ENCODE measurements at places on chromosomes 13 and 19. TPM values are rescaled to one million over a fixed set of nuclear protein-coding genes. Genes with fewer than 3 reads are reported as not detected.

DNA sequence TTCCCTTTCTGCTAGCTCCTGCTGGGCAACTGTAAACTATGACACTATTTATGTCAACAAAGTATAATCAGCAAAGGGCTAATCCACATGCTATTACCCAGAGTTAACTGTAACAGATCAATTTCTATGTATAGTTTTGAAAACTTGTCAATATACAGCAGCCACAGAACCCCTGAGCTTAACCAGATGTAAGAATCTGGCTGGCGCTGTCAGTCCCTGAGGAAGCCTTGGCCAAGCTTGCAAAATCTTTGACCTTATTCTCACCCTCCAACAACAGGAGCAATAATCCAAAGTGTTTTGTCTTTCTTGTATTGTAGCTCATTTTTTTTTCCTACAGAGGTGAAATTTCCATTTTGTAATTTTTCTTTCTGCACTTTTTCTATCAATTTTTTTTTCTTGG, 1230.1 kb upstream of the SLC10A2 start:
- DNase-seq, result no peak

- no peak for DNase-seq
These were observed 4.7 kb upstream of the GSK3A start for GRCh38 chr19:42246922-42247639.

DNA sequence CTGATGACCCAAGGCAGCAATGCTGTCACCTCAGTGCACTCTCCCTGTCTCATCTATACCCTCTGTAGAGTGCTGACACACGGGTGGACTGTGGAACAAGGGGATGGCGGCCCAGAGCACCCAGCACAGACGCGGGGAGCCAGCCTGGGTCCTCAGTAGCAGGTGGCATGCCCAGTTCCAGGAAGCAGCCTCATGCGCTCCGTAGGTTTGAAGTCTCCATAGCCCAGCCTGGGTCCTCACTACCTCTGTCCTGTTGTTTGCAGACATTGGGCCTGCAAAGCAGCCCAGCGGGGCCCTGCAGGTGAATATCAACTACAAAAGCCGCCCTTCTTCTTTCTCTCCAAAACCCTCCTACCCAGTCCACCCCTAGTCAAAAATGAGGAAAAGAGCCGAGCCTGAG, 5.0 kb upstream of the SLC7A9 start:
- no peak for DNase-seq

GRCh38 chr13:114046431-114046975, 72.6 kb upstream of the C13orf46 start:
- DNase-seq, result no peak

Gene MAP4K1
- polyA plus RNA-seq, result 4.0 TPM

DNA sequence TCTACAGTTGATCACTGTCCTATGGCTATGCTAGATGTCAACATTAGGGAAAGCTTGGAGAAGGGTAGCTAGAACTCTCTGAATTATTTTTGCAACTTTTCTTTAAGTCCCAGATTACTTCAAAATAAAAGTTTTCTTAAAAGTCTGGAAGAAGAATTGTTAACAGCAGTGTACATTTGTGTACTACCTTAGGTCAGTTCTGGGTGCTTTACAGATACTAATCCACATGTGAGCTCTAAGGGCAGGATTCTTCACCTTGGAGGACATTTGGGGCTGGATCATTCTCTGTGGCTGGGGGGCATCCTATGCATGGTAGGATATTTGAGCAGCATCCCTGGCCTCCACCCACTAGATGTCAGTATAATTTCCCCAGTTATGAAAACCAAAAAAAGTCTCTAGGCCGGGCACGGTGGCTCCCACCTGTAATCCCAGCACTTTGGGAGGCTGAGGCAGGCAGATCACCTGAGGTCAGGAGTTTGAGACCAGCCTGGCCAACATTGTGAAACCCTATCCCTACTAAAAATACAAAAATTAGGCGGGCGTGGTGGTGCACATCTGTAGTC, 2.8 kb downstream of the BRME1 start:
- DNase-seq, result no peak

DNA sequence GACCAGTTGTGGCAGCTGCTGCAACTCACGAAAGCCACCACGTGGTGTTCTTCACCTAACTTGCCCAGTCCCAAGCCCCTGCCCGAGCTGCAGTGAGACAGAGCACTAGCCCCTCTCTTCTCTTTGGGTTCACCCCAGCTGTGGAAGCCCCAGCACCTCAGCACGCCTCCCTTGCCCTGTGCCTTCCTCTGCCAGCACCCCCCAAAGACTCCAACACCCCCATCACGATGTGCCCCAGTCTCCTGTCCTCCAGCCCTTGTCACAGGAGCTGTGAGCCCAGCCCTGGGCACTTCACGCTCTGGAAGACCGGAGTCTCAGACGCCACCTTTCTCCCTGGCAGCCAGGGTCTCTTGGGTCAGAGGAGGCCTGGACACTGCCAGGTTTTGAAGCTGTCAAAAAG, 2.2 kb upstream of the ZNF135 start:
- no peak for DNase-seq

DNA sequence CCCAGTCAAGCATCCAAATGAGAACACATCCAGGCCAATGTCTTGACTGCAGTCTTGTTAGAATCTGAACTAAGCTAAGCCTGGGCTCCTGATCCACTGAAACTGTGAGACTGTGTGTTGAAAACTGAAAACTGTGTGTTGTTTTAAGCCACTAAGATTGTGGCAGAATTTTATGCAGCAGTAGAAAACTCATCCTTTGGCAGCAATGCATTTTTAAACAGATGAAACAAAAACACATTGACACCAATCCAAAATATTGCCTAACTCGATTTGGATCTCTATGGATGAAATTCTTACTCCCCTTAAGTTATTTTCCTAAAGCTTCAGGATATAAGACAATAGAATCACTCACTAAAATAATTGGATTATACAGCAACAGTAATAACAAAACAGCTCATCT, 202.3 kb upstream of the KLF12 start:
- DNase-seq, result no peak

Gene ZNF682
- polyA plus RNA-seq, result 14.9 TPM

GRCh38 chr19:30421571-30421970, 49.4 kb downstream of the ZNF536 start:
- DNase-seq, result no peak

Gene CEACAM1
- 10.7 TPM for polyA plus RNA-seq

GRCh38 chr13:97640268-97640667, 206.3 kb downstream of the RAP2A start:
- no peak for DNase-seq

Gene PLK5
- 0.11 TPM for polyA plus RNA-seq

GRCh38 chr19:3606174-3606689, 443 bp downstream of the TBXA2R start:
- DNase-seq, result no peak

GRCh38 chr19:22619932-22620331, 14.2 kb upstream of the ZNF492 start:
- no peak for DNase-seq

- no peak for DNase-seq
These were observed 121.9 kb upstream of the SOX1 start for GRCh38 chr13:111945086-111945485.

DNA sequence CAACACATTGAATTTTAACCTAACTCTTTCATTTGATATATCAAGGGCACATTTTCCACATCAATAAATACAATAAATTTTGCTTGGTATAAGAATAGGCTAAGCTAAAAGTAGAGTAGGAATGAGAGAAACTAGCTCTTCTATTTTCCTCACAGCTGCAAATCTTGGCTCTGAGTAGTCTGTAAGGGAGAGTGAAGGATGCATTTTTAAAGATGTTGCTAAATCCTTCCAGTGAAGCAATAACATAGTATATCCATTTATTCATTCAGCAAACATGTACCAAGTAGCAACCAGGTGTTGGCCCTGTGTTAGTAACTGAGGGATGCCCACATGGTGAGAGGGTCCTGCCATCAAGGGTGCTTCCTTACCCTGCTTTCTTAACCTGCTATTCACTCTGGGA, 799.9 kb downstream of the PCDH9 start:
- no peak for DNase-seq

- no peak for DNase-seq
These were observed 5.7 kb upstream of the JUND start for GRCh38 chr19:18286973-18287635.

GRCh38 chr19:55179606-55180484, at the start of gene SYT5:
TSS of gene SYT5 (minus strand) at chr19:55180289. CDS start at chr19:55179041, 1,248 bp downstream.
- no peak for DNase-seq

GRCh38 chr19:50322931-50323781, 6.0 kb downstream of the KCNC3 start:
- DNase-seq, result no peak

- no peak for DNase-seq
These were observed 41.5 kb downstream of the NFIC start for GRCh38 chr19:3407556-3408516.

GRCh38 chr19:19420570-19421298, 15.3 kb downstream of the GATAD2A start:
- no peak for DNase-seq

DNA sequence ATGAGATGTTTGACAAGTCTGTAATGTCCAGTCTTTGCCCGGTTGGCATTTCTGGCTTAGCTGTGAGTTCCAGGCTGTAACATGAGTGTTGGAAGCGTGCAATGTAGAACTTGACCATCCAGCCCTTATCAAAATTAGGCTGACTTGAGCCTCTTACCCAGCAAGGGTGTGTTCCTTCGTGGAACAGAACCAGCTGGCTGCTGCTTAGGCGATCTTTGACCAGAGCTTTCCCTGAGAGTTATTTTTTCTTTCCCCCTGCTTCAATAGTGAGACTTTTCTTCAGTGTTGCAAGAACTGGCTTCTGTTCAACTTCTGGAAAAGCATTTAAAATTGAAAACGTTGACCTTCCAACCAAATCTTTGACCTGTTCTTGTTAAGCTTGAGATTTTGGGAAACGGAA, 6.5 kb downstream of the TNFSF13B start:
- no peak for DNase-seq

- DNase-seq, result no peak
These were observed 30.2 kb downstream of the C2CD4C start for GRCh38 chr19:378706-379105.

GRCh38 chr19:16601378-16602052, 26.5 kb downstream of the MED26 start:
- no peak for DNase-seq

- DNase-seq, result no peak
These were observed 487 bp downstream of the RPS5 start for GRCh38 chr19:58387338-58388174.

DNA sequence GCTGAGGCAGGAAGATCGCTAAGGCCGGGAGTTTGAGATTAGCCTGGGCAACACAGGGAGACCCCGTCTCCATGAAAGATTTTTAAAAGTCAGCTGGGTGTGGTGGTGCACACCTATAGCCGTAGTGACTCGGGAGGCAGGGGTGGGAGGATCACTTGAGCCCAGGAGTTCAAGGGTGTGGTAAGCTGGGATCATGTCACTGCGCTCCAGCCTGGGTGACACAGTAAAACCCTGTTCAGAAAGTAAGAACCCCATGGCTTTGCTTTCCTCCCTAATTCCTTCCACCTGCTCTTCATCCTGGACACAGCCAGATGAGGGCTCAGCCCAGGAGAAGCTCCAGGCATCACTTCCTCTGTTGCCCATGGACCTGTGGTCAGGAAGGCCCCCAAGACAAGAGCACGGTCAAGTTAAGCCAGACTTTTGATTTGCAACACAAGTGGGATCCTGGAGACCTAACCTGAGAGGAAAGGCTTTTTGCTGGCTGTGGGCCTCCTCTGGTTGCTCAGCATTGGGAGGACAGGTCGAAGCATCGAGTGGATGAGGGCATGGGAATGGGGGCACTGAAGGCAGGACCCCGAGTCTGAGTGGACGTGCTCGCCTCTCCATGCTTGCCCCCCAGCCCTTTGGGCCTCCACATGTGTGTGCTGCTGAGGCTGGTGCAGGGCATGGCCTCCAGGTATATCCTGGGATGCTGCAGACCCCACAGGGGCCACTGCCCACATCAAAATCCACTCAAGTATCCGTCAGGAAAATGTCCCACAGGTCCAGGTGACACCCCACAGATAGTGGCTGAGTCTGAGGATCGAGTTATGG, 25.4 kb downstream of the TUBA3C start:
- no peak for DNase-seq

- no peak for DNase-seq
These were observed 2.7 kb upstream of the ZNF43 start for GRCh38 chr19:21838646-21839045.

GRCh38 chr13:75585153-75585552, 35.6 kb downstream of the UCHL3 start:
- DNase-seq, result no peak

- no peak for DNase-seq
These were observed 680.8 kb downstream of the LIG4 start for GRCh38 chr13:107534548-107534947.

GRCh38 chr13:66859934-66860877, 369.9 kb downstream of the PCDH9 start:
- DNase-seq, result no peak

DNA sequence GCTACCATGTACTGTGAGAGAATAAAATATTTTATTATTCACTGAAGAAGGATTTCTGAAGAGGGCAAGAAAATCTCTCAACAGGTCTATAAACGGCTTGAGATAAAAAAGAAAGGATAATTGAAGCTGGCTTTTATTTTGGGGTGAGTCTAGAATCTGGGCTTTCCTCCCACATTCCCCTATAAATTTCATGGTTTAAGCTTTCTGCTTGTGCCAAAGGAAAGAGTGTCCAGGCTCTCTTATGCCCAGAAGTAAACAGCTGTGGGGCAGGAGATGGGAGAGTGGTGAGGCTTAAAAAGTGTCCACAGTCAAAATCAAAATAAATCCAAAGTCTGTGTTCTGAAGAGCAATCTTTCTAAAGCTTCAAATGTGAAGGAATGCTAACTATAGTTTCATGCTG, 942.2 kb upstream of the MIR17HG start:
- no peak for DNase-seq

DNA sequence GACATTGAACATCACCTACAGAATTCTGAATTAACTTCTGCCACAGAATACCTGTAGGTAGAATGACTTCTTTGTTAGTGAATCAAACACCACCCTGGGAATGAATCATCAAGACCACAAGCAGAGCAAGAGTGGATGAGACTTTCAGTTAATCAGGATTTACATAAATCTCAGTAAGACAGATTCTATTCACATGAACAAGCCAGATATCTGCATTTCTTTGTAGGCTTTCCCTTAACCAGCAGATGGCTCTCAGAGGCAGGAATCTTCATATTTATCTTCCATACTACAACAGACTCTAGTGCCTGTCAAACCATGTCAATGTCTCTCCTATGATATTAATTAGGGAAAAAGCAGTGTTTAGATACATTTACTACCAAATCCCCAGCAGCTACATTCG, 412.1 kb downstream of the KLF12 start:
- DNase-seq, result no peak

GRCh38 chr13:49040872-49041271, 65.2 kb downstream of the FNDC3A start:
- no peak for DNase-seq

DNA sequence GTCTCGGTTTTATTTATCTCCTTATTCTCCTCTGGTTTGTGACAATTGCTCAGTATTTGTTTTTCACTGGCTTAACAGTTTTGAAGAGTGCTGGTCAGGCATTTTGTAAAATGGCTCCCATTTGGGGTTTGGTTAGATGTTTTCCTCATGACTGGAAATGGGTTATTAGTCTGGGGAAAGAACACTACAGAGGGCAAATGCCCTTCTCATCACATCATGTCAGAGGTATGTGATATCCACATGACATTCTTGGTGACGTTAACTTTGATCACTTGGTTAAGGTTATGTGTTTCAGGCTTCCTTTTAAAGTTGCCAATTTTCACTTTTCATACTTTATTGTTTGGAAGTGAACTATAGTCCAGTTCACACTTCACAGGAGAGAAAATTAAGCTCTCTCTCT, 74.8 kb upstream of the KLHL1 start:
- DNase-seq, result no peak
